ENCODE measurements at places on chromosomes 4 and X.

DNA sequence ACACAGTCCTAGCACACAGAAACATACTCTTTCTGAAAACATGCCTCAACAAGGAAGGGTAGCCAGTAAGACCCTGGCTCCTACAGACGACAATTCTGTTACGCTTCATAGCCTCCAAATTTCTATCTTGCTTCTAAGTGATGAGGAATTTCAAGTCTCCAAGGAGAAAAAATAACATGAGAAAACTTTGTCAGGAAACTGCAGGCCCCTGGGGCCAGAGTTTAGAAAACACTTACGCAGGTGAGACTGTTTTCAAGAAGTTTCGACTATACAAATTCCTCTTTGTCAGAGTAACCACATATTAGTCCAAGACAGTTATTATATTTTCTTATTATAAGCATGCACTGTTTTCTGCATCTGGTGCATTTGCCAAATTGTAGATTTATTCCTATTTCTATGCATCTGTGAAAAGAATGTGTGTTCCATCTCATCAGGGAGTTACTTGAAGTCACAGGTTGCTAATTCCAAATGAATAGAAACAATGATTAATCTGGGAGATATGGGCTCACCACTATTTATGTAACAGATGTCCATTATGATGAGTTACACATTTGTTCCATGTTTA is 30.3 kb upstream of the HCCS start:
- DNase-seq: no peak

DNA sequence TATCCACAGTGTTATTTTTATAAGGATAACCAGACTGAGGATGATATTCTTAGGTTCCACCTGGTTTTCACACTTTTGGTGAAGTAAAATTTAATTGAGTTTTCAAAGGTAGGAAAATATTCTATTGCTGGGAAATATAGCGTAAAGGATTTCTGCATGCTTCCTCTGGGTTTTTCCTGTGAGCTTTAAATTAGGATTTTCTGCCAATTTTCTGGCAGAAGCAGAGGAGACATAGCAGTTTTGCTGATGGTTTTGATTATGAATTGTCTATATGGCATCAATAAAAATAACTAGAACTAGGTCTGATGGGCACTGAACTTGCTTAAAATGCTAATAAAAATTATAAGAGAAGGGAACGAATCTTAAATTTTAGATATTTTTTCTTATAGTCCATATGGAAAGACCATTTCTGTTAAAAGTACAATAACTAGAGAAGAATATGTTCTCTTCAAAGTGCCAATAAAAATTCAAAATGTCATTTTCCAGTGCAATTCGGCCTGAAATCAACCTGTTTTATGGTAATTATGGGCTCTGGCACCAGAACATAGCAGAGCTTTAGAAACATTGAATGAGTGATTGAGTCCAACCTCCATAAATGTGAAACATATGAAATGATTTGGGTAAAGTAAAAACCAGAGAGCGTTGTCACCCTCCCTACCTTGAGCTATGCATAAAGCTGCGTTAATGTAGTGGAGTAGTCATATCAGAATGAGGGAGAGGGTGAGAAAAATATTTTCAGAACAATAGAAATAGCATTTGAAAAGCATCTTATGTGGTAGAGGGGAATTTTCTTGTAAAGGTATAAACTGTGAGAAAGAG is 279.7 kb downstream of the SPRY1 start:
- DNase-seq: no peak

GRCh38 chr4:40564004-40564403 is 65.7 kb downstream of the RBM47 start:
- DNase-seq: peak; percentile 87

- DNase-seq: no peak
These were observed 28.4 kb downstream of the PAK3 start for GRCh38 chrX:111124418-111124817.

DNA sequence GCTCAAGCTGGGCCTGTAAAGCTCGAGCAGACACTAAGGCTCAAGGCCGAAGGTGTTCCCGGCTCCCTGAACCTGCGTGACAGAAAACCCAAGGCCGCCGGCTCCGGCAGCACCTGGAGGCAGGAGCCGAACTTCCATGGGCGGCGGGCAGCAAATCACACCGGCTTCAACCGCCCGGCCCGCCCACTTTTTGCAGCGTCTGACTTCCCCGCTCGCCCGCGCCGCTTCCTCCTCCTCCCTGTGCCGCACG is 940 bp upstream of the NSD2 start:
- DNase-seq: peak; percentile 73

GRCh38 chrX:72180539-72180938 is 1.0 kb upstream of the PIN4 start:
- DNase-seq: peak; percentile 1

DNA sequence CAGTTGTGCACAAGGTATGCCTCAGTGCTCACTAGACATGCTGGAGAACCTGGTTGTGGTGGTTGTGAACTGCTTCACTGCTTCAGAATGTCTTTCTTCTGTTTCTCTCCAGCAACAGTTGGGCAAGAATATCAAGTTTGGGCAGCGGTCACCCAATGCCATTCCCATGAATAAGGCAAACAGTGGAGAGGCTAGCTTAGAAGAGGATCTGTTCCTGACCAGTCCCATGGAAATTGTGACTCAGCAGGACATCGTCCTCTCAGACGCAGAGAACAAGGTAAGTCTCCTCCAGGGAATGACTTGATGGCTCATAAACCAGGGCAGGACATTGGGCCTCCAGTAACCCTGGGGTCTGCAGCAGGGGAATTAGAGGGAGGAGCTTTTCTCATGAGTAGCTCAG is 79.9 kb downstream of the AASDH start:
- DNase-seq: no peak

GRCh38 chr4:150032541-150032940 is 45.7 kb upstream of the DCLK2 start:
- DNase-seq: no peak

GRCh38 chr4:55348466-55348865 is 2.4 kb downstream of the SRD5A3 start:
- DNase-seq: no peak

GRCh38 chr4:5711479-5712184 is 631 bp downstream of the EVC start:
- DNase-seq: peak; percentile 24

GRCh38 chr4:5322321-5322720 is 271.0 kb downstream of the STK32B start:
- no peak for DNase-seq

GRCh38 chr4:140363051-140363450 is 10.4 kb upstream of the SCOC start:
- no peak for DNase-seq

DNA sequence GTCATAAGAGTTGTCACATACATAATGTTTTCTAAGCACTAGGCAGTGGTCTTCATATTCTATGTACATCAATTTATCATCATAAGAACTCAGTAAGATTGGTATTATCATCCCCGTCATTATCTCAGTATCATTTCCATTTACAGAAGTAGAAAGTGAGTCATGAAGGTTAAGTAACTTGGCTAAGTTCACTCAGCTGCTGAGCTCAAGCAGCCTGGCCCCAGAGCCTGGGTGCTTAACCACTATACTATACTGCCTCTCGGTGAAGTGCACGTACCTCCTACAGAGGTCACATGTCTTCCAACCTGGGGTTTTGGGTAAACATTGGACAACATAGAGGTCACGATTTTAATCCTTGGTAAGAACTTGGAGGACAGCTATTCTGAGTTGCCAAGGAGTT is 161.5 kb upstream of the GATB start:
- DNase-seq: peak; percentile 57

- DNase-seq: peak; percentile 59
These were observed 65.9 kb downstream of the EFNB1 start for GRCh38 chrX:68894513-68895340.

GRCh38 chr4:56637791-56638190 is 43.3 kb downstream of the HOPX start:
- no peak for DNase-seq

DNA sequence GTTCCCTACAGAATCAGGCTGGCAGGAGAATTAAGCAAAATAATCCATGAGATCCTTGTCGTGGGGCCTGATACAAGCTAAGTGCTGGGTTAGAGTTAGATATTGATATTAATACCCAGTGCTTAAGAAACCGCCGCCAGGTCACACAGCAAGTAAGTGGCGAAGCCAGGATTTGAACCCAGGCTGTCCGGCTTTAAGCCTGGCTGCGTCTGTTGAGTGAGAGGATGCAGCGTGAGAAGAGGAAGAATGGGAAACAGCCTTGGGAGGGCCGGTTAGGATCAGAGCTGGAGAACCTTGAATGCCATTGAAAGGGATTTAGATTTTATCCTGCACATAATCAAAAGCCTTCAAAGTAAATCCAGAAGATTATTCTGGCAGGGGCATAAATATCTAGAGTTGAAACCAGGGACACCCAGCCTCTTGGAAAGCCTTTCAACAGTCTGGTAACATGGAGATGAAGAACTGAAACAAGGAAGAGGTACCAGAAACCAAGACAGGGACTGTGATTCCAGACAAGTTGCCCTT is 64.8 kb upstream of the HELT start:
- no peak for DNase-seq

DNA sequence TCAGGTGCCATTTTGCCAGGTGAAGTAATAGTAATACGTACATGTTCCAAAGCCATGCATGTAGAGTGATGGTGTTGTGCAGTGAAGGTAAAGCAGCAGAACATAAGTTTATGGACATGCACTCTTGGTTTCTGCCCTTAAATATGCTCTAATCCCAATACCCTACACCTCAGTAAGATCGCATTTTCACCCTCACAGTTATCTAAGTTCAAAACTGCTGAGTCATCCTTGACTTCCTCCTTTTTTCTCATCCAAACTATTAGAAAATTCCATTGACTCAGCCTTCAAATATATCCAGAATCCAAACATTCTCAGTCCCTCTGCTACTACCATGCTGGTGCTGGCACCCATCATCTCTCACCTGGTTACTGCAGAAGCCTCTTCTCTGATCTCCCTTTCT is 652.9 kb upstream of the IGFBP7 start:
- DNase-seq: peak; percentile 18

GRCh38 chrX:3589474-3589873 is 124.0 kb downstream of the PRKX start:
- peak; percentile 66 for DNase-seq

DNA sequence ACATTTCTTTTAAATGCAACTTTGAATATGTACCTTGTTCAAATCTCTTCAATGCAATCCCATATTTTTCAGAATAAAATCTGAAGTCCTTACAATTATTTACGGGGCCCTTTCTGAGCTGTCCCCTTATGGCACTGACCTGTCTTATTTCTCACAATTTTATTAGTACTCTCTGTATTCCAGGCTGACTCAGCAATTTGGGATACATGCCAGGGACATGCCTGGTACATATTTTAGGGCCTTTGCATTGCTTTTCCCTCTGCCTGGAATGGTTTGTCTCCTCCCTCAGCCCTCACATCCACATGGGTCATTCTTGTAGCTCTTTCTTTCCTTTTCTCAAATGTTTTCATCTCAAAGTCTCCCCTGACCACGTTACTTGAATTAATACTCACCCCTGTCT is 172.2 kb upstream of the TECRL start:
- DNase-seq: no peak

- DNase-seq: peak; percentile 49
These were observed 127.5 kb upstream of the RADX start for GRCh38 chrX:106484233-106484632.

DNA sequence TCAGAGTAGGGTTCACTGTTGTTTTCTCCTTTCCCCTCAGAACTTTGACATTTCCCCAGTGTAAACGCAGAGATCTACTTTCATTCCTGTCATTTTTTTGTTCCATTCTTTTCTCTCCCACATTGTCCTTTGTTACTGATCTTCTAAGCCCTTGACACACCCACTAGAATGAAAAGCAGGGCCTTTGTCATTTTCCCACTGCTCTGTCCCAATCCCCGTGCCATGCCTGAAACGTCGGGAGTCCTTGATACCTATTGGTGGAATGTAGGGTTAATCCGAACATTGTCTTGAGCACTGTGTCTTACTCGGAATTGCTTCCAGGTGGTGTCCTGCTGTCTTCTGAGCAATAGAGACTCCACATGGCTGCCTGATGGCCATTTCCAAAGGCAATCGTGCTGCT is 887.1 kb upstream of the FRG1 start:
- no peak for DNase-seq

DNA sequence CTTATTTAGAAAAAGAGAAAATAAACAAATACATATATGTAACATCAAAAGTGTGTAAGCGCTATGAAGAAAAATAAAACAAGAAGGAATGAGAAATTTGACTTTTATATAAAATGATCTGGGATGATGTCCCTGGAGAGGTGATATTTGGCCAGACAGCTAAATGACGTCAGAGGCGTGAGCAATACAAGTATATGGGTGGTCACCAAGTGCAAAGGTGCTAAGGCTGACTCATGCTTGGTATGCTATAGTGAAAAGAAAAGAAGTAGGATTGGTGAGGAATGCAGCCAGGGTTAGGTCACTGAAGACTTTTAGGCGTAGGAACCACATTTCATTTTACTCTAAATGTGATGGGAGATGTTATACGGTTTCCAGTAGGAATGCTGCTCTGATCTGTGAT is 1049.1 kb upstream of the TENM3 start:
- DNase-seq: no peak

- no peak for DNase-seq
These were observed 158.1 kb downstream of the FHIP1A start for GRCh38 chr4:151567056-151567455.

DNA sequence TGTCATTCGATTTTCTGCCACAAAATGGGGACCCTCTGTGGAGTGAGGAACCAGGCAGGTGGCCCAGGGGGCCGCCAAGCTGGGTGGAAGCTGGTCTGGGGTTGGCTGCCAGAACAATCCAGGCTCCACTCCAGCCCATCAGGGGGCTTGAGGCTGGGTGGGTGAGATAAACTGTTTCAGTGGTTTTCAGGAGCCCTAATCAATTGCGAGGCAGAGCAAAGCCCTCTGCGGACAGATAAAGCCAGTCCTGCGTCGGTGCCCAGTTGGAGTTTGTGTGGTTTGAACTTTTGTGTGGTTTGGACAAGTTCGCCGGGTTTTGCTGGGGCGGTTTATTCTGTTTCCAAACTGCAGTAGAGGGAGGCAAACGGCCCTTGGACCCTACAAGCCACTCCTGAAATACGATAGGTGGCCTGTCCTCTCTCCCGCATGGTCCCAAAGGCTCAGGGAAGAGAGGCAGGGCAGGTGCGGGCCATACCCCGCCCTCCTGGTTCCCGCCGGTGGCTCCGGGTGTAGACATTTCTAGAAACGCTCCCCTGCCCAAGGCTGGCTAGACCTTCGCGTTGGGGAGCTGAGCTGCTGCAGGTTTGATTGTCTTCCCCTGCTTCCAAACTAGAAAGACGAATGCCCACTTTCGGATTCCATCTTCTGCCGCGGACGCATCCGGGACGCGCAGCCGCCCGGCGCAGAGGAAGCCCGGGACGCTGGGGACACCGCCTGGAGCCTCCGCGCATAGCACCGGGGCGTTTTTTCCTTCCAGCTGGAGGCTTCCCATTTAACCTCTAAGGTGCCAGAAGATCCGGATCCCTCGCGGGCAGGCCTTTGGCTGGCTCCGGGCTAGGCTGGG is 169.0 kb upstream of the BCOR start:
- DNase-seq: peak; percentile 83

GRCh38 chr4:74638001-74638400 is 156.3 kb downstream of the BTC start:
- no peak for DNase-seq

- DNase-seq: no peak
These were observed 15.6 kb downstream of the TET2 start for GRCh38 chr4:105162123-105162796.

GRCh38 chr4:5165420-5166369 is 114.4 kb downstream of the STK32B start:
- DNase-seq: no peak

GRCh38 chr4:80279751-80280150 is 13.3 kb downstream of the FGF5 start:
- no peak for DNase-seq

- no peak for DNase-seq
These were observed 242.6 kb upstream of the RASGEF1B start for GRCh38 chr4:81714291-81714690.

Data from suppressor macrophage treated with lipopolysaccharide for 1 hour (primary cell).